Panc1 (cell line): ENCODE measurements at places on chromosomes 1 and 21. TPM values are rescaled to one million over a fixed set of nuclear protein-coding genes. Genes with fewer than 3 reads are reported as not detected.

Gene HMGB4
- not detected for total RNA-seq

Gene CHAF1B
- total RNA-seq = 18.4 TPM

Gene SPRR3
- total RNA-seq = not detected

Gene ATP6V1G3
- total RNA-seq = not detected

Gene AMPD1
- total RNA-seq = not detected

Gene OR2L2
- not detected for total RNA-seq

Gene UTP11
- total RNA-seq = 53.8 TPM

Gene CASQ2
- not detected for total RNA-seq

Gene ERO1B
- 19.9 TPM for total RNA-seq

Gene CRNN
- not detected for total RNA-seq

Gene S100A3
- total RNA-seq = 12.0 TPM

Gene TBX15
- total RNA-seq = 1.9 TPM

Gene GBP4
- 3.3 TPM for total RNA-seq

Gene RGS4
- 0.26 TPM for total RNA-seq

Gene PRUNE1
- total RNA-seq = 16.2 TPM

Gene KCNJ15
- total RNA-seq = 0.13 TPM

Gene NBL1
- 191 TPM for total RNA-seq

Gene LMOD1
- 0.13 TPM for total RNA-seq

Gene FAM229A
- total RNA-seq = 6.7 TPM

Gene ANKRD45
- not detected for total RNA-seq

Gene KPNA6
- 116 TPM for total RNA-seq

Gene DYRK1A
- 36.1 TPM for total RNA-seq

Gene PLA2G2C
- total RNA-seq = not detected
